T-cell (primary cell): ENCODE measurements at places on chromosomes 1 and 21.
A peak's percentile ranks its signal among the peaks of the same experiment; 100 is the strongest.

DNA sequence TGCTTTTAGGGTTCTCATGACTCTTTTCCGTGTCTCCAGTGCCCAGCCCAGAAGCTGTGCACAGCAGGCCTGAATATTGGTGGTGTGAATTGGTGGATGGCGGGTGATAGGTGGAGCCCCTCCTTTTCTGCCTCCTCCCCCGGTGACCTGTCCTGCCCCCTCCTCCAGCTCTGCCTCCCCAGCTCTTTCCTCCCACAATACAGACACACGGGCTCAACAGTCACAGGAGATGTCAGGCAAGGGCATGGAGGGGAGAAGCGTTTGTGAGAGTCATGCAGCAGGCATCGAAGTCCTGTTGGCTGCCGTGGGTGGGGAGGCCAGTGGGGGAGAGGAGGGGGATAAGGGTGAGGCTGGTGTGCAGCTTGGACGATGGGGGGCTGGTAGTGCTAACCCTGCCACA is 17.3 kb upstream of the TTC4 start:
- no peak for DNase-seq

GRCh38 chr1:113090051-113090450 is 17.1 kb downstream of the LRIG2 start:
- no peak for DNase-seq

DNA sequence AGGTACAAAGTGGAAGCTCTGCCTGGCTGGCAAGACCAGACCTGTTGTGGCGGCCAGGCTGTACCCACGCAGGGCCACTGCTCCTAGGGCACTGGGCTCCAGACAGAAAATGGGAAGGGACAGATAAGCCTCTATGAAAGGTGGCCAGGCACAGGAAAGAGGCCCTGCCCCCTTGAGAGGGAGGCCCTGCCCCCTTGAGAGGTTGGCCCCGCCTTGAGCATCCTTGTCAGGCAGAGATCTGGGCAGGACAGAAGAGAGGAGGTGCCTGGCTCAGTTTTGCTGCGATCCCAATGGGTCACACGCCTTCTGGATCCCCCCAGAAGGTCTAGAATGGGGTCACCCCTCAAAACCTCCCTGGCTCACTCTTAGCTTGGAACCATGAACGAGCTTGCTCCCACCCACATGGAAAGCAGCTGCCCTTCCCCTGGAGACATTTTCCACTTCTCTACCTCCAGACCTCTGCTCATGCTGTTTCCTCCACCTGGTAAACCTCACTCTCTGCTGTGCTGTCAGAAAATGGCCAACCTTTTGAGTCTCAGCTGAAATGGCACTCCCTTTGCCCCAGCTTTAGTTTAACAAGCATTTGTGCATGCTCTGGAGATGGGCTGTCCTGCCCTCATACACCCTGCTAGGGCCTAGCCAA is 17.5 kb upstream of the ECE1 start:
- no peak for DNase-seq

DNA sequence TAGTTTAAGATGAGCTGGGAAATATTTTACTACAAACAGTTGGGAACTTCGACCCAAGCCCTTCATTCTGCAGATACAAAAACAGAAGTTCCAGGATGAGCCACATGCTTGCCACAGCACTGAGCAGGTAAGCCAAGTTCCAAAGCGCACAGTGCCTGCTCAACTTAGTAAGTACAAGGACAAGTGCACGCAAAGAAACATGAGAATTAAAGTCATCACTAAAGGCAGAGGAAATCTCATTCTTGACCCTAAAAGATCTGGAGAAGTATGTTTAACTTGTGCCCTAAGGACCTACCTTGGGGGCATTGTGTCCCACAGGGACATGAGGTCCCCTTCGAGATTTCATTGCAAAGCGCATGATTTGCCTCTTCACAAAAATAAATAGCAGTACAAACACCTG is 1.2 kb upstream of the UBAP2L start:
- no peak for DNase-seq

DNA sequence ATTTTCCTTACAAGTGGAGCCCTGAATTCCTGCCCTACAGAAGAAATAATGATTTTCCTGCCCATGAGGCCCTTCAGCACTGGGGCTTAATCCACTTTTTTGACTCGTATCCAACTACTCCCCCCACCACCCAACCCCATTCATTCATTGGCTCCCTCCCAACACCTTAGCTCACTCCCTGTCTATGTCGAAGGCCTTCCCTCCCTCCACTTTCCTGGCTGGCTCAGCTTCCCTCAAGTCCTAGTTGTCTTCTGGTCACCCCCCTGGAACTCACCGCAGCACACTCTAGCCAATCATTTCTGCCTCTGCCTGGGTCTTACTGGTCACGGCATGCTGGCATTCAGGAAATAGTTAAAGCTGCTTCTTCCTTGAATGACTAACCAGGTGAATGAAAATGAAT is 118.9 kb downstream of the PGBD5 start:
- no peak for DNase-seq

- DNase-seq: no peak
Measured at GRCh38 chr1:173995475-173995874, 26.7 kb downstream of the RC3H1 start.

- DNase-seq: no peak
Measured at GRCh38 chr1:93490357-93490756, 42.4 kb downstream of the FNBP1L start.

GRCh38 chr1:20431176-20431460 is 54.9 kb downstream of the CAMK2N1 start:
- DNase-seq: no peak

DNA sequence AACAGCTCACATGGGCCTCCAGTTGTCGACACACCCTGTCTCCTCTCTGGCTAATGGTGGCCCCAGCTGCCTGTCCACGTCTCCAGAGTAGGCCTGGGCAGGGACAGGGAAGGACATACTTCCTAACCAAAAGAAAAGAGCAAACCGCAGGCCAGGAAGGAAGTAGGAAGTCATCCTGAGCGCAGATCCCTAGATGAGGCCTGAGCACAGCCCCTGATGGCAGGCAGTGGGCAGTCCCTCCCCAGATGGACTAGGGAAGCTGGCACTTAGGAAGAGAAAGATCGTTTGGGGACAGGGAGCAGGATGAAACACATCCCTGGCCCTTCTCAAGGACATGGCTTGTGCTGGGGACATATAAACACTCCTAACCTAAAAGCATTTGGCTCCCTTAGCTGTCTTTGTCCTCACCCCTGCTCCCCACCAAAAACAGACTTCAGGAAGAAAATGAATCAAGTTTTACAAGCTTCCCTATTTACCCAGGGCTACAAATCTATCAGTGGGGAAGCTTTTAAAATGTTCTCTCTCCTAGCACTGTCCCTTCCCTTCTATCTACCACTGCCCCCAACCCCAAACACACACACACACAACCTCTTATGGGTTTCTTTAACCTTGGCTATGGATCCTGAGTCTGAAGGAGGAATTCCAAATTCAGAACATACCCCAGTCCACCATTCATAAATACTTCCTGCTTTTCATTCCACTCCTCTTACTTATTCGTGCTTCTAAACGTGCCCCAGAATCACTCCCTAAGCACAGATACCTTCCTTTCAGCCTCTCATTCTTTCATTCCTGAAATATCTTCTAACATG is 21.1 kb downstream of the SSBP3 start:
- no peak for DNase-seq

GRCh38 chr1:26289158-26290059 is 9.5 kb downstream of the SH3BGRL3 start:
- peak; percentile 64 for DNase-seq

GRCh38 chr1:4395158-4395557 is 259.3 kb upstream of the AJAP1 start:
- no peak for DNase-seq

GRCh38 chr1:41696381-41696780 is 211.9 kb upstream of the EDN2 start:
- no peak for DNase-seq

DNA sequence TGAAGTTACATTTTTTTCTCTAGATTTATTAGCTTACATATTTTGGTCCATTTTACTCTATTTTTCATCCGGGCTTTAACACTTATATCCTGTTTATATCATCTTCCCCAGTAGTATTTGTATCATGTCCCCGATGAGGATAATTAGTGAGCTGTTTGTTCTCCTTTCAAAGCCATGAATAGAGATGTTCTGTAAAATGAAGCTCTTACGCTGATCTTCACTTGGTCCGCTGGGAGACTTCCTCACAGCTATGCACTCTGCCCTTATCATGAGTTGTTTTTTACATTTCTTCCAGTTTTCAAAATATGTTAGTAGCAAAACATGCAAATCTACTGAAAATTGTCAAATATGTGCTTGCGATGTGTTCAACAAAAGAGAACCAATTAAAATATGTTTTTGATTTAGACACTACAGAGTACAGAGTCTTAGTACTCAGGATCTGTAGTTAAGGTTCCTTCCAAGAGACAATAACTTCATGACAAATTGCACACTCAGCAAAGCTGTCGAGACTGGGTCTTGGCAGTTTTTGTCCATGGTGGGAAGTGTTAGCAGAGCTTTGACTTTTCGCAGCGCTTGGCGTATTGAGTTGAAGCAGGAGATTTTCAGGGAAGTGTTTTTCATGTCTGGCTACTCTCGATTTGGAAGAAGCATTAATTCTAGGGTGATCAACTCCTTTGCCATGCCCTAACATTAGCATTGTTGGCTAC is 292.0 kb upstream of the ADAMTS5 start:
- no peak for DNase-seq
